Fibroblast of skin of left quadriceps (primary cell): ENCODE measurements at places on chromosomes 12 and 14.

GRCh38 chr14:101780887-101781239 is 19.4 kb downstream of the PPP2R5C start:
- no peak for DNase-seq

DNA sequence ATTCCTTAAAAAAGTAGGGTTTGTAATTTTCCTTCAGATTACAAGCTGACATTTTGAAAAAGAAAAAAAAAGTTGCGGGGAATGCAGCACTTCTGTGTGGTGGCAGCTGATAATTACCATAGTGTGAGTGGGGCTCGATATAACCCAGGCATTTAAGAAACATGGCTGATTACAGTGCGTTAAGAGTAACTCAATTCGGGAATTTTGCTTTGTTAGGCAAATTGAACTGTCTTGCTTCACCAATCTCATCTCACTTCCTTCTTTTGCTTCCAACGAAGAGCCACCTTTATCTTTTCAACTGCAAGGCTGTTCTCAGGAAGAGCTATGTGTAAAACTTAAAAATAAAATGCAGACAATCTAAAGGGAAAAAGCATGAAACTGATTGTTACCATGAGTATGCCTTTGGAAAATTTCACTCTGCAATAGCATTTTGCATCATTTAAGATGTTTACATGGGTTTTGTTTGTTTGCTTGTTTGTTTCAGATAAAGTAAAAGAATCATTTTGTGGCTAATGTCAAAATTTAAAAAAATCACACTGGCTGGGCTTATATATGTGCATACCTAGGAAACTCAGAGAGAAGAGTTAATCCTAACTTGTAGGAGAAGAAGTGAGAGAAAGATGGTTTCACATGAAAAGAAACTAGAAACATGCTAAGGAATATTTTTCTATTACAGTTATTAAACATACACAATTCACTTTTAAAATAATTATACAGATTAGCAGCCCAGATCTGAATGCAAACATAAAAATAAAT is 295.9 kb upstream of the ATP2B1 start:
- DNase-seq: no peak

DNA sequence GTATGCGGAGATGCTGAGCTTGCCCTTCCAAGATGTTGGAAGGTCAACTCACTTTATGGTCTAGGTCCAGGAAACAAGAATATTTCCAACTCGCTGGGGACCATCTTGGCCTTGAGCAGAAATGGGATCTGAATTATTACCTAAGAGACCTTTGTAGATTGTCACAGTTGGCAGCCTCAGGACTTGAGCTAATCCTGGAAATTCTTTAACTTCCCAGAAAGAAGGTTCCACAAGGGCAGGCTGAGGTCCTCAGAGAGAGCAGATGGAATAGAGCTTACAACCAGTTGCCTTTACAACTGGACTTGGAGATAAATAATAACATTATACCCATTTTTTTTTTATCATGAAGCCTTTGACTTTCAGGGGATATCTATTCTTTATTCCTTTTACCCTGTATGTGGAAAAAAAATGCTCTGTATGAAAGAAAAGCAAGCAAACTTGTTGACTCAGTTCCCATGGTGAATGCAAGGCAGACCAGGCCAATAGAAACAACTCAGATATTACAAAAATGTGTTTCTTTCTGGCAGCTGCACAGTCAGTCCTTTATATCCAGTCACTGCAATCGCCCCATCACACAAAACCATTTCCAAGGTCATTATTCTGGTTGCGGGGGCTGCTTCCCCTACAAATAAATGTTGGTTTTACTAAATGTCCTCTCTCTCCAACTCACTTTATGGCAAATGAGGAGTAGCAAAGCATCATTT is 401.4 kb downstream of the ZFP36L1 start:
- no peak for DNase-seq

DNA sequence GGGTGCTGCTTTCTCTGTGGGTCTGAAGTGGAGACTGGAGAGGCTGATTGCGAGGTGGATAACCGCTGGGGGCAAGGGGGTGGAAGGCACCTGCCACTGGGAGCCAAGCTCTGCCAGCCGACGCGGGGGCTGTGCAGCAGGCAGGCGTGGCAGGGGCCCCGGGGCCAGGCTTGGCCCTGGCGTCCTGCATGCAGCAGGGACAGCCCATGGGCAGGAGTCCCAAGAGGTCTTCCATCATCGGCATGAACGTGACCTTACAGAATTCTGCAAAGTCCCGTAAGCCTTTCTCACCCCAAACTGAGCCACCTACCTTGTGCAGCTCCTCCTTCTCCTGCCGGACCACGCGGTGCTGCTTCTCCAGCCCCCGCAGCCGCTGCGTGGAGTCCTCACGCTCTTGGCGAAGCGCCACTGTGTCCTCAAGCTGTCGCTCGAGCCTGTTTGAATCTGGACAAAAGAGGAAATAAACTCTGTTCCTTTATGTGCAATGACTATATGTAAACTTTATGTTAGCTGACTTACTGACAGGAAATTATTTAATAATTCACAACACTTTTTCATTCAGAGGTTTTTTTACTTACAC is 51.3 kb downstream of the AMN start:
- DNase-seq: no peak

- no peak for DNase-seq
Observed at GRCh38 chr12:18975933-18976332, 153.6 kb upstream of the PLEKHA5 start.
